ENCODE measurements at places on chromosomes 16 and 17. TPM values are rescaled to one million over a fixed set of nuclear protein-coding genes. Genes with fewer than 3 reads are reported as not detected.

DNA sequence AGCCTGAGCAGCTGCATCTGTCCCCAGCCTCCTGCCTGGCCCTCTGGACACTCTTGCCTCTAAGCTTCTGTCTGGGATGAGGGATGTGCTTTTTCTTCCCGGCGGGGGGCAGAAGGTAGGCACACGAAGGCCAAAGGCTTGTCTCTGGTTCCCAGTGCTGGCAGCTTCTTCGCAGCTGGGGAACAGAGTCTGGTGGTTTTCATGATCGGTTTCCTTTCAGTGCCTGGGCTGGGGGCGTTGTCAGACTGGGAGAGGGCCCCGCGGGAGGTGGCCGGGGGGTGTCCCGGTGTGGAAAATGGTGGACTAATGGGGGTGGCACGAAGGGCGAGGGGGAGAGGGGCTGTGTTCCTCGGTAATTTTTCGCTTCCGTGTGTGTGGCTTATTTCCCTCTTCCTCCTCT, 988 bp downstream of the RAP1GAP2 start:
- no peak for DNase-seq

DNA sequence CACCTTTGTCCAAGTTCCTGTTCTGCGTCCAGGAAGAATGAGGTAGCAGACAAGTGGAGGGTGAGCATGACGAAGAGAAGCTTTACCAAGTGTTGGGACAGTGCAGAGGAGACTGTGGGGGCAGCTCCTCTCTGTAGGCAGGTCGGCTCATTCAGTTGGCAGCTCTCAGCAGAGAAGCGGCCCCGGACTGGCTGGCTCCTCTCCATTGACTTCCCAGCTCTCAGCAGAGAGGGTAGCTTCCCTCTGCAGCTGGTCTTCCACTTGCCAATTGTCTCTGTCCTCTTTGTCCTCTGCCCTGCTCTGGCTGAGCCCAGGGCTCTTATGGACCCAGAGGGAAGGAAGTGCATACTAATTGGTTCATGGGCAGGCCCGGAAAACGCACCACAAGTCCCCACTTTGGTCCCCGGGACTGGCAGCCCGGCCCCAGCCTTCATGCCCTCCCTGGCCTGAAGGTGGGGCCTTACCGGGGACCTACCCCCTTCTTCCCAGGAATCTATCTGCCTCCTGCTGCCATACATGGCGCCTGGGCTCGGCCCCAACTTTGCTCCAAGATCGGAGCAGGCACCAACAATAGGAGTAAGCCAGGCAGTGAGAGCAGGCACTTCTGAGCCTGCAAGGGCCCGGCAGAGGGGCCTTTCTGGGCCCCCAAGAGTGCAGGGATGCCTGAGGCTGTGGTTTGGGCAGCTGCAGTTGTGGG, 10.1 kb downstream of the KCTD5 start:
- DNase-seq: no peak

DNA sequence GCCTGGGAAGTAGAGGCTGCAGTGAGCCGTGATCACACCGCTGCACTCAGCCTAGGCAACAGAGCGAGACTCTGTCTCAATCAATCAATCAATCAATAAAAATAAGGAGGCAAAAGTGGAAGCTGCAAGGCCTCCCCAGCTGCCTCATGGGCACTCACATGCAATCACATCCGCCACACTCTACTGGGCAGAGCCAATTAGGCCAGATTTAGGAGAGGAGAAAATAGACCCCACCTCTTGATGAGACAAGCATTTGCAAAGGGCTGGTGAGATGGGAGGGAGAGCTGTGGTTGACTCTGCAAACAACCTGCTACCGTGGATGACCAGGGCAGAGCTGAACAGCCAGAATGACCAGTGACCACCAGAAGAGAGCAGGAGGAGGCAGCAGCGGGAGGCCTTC, 14.7 kb upstream of the GSG1L start:
- no peak for DNase-seq

Gene CD300H
- not detected for total RNA-seq

DNA sequence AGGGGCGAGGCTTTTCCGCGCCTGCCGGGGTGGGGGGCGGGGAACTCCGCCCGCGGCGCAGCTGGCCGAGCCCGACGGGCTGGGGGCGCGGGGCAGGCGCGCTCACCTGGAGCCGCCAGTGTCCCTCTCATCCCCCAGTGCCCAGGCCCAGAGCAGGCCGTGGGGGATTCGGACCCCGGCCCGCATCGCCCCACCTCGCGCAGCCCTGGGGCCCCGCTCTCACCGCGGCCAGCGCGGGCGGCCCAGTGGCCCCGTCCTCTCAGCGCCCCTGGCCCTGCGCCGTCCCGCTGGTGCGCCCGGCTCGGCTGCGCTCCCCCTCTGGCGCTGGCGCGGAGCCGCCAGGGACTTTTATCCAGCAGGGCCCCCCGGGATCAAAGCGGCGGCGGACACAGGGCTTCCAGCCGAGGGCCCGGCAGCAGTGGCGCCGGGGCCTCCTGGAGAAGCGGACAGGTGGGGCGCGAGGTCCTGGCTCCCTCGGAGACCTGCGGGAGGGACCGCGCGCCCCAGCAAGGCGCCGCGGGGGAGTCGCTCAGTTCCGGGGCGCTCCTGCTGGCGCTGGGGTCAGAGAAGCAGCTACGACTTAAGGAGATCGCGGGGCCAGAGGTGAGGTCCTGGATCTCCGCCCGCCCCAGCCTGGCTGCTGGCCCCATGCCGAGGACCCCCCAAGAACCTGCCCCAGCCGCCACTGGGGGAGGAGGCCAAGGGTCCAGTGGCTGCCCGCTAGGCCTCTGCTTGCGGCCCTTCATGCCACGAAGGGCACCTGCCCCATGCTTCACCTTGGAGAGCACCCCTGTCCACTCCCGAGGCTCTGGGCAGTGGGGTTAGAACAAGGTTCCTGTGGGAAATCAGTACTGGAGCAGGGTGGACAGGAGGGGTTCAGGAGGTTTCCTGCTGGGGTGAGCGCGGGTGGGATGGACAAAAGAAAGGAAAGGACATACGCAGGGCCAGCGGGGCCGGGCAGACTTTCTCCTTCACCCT, 823 bp upstream of the NOTUM start:
- no peak for DNase-seq
